ENCODE measurements at places on chromosomes 2 and 18.

- no peak for DNase-seq
Measured at GRCh38 chr18:33466822-33467221, 26.3 kb upstream of the CCDC178 start.

DNA sequence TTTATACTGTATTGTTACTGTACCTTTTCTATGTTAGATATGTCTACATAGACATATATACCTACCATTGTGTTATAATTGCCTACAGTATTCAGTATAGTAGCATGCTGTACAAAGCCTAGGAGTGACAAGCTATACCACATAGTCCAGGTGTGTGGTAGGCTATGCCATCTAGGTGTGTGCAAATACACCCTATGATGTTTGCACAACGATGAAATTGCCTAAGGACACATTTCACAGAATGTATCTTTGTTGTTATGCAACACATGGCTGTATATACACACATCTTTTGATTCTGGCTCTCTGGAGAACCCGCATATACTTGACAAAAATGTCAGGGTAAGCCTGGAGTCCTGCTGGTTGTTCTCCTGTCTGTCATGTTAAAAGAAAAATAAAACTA is 85.1 kb downstream of the BCL2L11 start:
- no peak for DNase-seq

DNA sequence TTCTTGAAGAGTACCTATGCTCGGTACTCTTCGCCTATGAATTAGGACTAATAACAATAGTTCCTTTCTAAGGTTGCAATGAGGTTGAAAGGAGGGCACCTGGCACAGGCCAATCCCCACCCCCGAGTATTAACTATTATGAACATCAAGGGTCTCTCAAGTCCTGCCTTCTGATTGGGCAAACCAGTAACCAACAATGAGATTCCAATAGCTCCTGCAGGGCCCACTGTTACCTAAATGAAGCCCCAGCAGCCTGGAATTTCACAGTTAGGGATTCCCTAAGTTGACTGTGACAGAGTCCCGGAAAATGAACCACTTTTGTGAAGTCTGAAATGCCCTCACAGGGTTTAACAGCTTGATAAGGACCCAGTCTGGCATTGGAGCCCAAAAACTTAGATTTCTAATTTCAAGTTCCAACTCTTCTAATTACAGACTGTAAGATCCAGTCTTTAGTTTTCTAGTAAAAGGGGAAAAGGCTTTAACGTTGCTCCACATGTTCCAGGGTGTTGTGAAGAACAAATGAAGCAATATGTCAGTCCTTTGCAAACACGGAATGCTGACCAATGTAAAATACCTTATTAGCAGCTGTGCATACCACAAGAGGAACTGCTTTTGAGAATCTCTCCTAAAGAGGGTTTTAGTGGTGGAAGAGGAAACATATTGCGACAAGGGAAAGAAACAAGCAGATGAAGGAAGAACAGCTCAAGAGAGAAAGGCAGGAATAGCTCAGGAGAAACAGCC is 277.7 kb upstream of the MAP2 start:
- DNase-seq: peak; percentile 32

GRCh38 chr2:144310484-144310883 is 209.4 kb downstream of the ZEB2 start:
- DNase-seq: no peak

- no peak for DNase-seq
Measured at GRCh38 chr2:7368211-7368610, 451.0 kb downstream of the RNF144A start.

DNA sequence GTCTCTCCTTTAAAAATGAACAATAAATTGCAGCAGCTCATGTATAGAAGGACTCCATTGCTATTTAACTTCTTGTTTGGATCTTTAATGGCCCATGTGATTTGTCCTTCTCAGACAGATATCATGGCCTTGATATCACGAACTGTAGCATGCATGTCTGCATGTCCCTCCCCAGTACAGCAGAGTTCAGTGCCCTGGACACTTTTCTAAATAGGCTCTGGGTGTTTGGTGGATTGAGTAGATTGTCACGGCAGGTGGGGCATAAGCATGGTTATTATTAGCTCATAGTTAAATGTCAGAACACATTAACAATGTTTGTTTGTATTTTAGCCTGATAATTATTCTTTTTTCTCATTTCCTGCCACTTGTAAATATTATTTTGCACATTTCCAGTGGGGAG is 118.3 kb downstream of the LRRTM1 start:
- no peak for DNase-seq

GRCh38 chr18:48944634-48945033 is 6.1 kb downstream of the SMAD7 start:
- no peak for DNase-seq

GRCh38 chr2:69225933-69226332 is 161.1 kb downstream of the GFPT1 start:
- no peak for DNase-seq

DNA sequence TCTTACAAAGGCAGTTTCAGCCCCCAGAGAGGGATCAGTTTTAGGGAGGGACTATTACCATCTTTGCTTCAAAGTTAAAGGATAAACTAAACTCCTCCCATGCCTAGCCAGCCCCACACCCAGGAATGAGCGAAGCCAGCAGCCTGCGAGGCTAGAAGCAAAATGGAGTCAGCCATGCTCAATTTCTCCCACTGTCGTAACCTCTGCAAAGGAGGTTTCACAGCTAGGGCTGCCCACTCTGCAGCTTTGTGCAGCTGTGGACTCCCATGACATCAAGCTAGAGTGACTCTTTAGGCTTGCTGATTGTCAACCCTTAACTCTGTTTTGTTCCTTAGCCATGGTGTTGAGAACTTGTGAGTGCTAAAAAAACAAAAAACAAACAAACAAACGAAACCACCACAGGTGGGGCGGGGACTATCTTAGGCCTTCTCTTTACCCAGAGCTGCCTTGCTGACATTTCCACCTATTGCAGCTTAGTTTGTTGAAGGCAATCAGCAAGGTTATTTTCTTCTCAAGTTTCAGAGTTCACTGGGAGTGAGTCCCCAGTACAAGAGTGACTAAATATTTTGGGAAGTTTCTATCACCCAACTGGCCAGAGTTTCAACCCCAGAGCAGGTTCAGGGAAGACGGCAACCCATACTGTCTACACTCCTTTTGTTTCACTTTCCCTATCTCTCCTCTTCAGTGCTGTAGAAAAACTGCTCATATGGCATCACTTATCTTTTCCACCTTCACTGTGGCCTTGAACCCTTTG is 592.1 kb downstream of the XIRP2 start:
- no peak for DNase-seq

DNA sequence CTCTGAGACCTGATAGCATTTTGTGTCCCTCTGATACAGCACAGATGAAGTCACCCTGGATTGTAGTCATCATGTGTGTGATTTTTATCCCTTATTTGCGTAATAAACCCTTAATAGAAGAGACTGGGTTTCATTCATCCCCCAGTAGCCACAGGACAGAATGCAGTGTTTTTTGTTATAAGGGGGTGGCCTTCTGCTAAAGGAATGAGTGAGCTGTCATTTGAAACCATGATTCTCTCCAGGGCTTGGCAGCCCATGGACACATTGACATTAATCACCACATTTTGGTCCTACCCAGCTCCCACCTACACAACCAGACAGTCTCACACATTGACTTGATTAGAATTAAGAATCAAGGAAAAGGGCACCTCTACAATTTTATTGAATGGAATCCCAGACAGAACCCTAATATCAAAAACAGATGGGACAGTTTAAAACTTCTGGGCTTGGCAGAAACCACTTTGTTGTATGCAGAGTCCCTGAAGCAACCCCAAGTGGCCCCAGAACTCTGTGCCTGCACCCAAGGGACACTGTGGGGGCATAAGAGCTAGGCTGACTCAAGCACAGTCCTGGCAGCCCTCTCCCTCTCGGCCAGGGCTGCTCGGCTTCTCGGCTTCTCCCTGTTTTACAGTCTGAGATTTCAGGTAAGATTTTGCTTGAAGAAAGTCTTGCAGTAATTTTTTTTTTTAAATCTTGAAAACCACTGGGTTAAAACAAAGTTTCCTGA is 254.0 kb upstream of the SLC14A2 start:
- DNase-seq: no peak

DNA sequence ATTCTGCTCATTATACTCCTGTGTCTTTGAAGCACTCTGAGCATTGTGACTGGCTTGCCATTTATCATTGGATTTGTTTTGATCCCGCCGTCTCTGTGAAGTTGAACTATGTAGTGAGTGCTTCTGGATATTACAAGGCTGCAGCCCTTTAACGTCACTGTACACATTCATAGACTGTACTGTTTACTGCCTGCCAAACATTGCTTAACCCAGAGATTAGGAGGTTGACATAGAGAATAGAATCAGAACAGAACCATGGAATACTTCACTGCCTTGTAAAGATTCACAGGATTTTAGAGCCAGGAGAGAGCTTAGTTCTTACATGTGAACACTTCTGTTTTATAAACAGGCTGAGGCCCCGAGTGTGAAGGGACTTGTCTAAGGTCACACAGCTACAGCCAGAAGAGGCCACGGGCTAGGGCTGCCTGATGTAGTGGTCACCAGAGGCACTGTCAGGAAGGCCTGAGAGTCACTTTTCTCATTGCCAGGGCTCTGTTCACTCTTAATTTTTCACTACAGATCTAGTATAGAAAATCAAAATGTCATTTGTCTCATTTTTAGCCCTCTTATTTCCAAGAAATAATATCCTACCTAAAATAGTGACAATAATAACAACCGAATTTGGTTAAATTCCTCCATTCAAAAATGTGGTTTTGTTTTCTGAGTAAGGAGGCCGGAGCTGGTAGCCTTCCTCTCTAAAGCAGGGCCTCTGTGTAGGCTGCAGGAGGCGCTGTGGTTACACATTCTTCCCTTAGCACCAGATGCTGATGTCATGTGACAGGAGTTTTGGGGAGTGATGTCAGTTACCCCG is 87.9 kb downstream of the UGGT1 start:
- DNase-seq: peak; percentile 59

DNA sequence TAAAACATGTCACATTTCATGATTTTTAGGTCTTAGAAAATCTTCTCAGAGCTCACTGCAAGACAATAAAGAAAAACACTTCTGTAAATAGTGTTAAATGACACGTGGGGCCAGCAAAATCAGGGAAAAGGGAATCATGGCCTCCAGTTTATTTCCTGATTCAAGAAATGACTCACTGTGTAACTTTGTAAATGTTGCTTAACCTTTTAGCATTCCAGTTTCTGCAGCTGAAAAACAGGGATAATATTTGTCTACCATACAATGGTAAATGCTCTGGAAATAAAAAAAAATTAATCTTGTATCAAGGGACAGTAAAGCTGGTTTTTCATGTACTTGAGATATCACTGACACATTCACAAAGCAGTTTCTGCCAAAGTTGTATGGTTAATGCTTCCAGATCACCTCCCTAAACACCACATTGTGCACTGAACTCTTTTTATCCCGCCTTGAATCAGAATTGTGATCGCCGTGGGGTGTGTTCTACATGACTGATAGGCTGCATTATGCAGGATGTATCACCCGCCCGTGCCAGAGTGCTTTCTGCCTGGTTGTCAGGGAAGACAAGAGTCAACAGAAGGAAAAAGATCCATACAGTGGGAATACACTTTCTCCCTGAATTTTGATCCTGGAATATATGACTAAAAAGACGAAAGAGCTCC is 238.8 kb downstream of the IKZF2 start:
- peak; percentile 9 for DNase-seq

DNA sequence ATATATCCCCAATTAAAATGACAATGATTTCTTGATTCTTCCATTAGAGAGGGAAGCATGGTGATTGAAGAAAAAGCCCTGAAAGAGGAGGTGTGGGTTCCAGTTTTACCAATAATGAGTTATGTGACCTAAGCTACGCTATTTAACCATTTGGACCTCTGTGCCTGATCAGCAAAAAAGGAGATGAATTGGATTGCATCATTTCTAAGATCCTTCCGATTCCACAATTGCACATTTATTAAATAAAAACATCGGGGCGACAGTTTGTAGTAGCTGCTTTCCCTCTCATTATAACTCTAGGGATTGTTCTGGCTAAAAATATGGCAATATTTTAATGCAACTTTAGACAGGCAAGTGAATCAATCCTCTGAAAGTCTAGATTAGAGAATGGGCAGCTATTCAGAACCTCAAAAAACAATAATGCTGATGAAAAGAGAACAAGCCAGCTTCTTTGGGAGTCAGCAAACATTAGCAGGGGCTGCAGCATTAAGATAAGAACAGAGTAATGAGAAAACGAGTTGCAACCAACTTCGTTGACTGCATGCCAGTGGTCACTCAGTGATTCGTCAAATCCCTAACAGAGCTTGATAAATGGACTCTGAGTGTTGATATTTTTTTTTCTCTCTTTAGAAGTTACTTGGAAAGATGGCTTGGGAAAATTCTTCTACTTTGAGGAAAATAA is 301.2 kb downstream of the AGPS start:
- DNase-seq: no peak

DNA sequence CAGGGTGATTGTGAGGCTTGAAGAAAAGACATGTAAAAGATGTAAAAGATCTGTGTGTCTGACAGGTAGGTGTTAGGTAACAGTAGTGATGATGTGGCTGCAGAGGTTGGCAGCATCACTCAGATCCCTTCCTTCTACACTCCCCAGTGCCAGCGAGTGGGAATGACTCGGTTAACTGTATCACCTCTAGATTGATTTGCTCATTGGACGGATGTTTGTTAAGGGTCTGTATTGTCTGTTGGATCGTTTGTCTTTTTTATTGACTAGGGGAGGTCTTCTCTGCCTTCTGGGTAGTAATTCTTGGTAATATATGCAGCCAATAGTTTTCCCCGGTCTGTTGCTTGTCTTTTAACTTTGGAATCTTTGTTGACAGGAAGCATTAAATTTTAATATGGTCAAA is 44.8 kb upstream of the CNGA3 start:
- no peak for DNase-seq

- DNase-seq: no peak
Measured at GRCh38 chr2:13089971-13090370, 373.2 kb downstream of the TRIB2 start.

GRCh38 chr18:75279381-75279780 is 68.8 kb downstream of the TSHZ1 start:
- no peak for DNase-seq

DNA sequence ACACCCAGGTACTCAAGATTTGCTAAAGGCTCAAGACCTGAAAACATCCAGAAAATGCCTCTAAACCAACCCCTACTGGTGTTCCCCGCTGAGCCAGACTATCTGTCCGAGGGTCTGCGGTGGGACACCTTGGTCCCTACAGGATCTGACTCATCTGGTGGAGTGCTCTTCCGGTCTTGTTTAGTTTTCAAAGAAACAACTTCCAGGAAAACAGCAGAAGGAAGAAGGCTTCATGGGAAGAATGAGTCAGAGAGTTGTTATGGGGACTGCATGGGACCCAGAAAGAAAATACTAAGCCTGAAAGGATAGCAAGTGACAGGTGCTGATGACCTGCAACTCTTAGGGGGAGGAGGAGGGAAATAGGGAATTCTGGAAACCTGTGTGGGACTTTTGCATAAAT is 41.3 kb downstream of the ZFP36L2 start:
- no peak for DNase-seq

GRCh38 chr2:74488643-74489481 is 6.0 kb downstream of the TTC31 start:
- no peak for DNase-seq

Data from suppressor macrophage treated with lipopolysaccharide for 4 hours (primary cell).